Erythroblast (primary cell): ENCODE measurements at places on chromosomes 5 and 9.

GRCh38 chr9:93299418-93300174, 115.7 kb downstream of the WNK2 start:
- no peak for DNase-seq

DNA sequence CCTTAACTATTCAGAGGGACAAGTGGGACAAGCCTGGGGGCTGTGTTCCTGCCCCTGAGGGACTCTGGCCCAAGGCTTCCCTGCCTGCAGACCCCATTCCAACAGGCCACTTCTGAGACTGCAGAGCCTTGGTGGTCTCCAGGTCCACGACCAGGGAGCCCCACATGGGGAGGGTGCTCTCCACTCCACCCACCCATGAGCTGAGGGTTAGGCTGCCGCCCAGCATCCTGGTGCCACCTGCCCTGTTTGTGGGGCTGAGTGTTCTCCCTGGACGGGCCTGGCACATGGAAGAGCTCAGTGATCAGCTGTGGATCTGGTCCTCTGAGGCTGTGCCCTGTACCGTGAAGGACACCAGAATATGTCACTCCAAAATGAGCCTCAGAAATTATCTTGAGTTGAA, 2.5 kb upstream of the ABO start:
- no peak for DNase-seq

DNA sequence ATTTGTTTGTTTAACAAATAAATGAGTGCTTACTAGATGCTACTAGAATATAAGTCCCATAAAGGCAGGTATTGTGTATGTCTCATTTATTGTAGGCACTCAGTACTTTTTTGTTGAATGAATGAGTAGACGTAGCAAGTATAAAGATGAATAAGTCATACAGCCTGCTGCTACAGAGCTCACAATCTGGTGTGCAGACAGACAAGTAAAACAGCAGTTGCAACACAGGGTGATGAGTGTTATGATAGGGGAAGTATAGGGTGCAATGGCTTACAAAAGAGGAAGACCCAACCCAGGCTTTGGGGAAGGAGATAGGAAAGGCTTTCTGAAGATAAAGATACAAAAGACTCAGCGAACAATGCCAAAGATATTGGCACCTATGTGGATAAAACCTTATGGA, 47.7 kb downstream of the SH3RF2 start:
- peak; percentile 2 for DNase-seq

DNA sequence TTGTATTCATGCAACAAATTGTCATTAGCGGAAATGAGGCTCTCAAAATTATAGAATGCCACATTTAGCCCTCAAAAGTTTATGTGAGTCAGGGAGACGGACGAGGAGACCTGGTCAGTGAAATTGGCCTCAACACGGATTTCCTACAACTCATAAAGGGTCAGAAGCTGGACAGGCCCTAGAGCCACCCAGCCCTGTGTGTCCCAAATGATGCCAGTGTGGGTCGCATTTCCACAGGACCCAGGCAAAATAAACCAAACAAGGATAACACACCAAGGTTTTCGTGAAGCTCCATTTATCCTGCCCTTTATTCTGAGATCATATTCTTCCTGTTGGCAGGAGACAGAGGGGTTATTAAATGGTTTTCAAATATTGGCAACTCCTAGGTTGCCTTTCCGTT, 72.0 kb upstream of the COL5A1 start:
- no peak for DNase-seq

DNA sequence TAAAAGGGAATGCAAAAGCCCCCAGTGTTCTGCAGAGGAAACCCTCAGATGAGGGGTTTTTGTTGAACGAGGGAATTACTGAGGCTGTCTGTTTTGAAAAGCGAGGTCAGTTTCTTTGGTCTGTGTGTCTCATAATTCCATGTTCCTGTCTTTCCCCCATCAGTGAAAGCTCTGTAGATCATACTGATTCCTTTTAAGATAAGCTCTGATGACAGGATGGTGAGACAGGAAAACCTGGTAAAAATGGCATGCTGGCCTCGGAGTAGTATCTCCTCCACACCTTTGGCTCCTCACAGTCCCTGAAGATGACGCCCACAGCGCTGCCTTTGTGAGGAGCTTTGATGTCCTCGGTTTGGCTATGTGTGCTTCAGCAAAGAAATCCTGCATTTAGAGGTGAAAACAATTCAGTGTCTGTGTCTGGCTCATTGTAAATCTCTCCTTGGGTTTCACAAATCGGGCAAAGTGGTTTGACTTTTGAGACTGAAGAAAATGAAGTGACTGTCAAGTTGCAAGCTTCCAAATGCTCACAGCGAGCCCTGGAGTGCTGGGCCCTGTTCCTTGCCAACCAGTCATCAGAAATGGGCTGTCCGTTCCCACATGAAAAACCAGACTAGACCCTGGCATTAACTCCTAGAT, 124.9 kb upstream of the ICE1 start:
- DNase-seq, result no peak

GRCh38 chr5:177098470-177099141, 11.9 kb downstream of the FGFR4 start:
- no peak for DNase-seq

- peak; percentile 8 for DNase-seq
Measured at GRCh38 chr5:147234825-147235635, at the start of gene STK32A. Gene STK32A, plus strand, starts transcription at chr5:147235026. Its CDS starts 4,609 bp downstream, at chr5:147239635.

- no peak for DNase-seq
Measured at GRCh38 chr5:75668445-75668844, 48.8 kb downstream of the POC5 start.

DNA sequence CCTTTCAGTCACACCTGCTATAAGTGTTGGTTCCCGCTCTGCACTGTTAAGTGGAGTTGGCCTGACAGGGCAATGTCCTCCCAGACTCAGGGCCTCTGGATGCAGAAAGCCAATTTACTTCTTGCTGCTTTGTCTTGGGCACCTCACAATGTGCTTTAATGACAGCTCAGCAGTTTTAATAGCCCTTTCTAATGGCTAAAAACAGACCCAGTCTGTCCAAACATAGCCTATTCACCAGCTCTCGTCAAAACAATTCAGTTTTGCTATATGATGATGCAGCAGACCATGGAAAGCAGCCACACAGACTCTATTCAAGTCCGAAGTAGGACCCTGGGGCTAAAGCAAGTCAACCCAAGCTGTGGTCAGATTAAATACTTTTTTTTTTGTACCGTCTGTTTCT, 529.1 kb upstream of the SEMA6A start:
- no peak for DNase-seq
